ENCODE measurements at places on chromosomes 12 and 14. TPM values are rescaled to one million over a fixed set of nuclear protein-coding genes. Genes with fewer than 3 reads are reported as not detected.

DNA sequence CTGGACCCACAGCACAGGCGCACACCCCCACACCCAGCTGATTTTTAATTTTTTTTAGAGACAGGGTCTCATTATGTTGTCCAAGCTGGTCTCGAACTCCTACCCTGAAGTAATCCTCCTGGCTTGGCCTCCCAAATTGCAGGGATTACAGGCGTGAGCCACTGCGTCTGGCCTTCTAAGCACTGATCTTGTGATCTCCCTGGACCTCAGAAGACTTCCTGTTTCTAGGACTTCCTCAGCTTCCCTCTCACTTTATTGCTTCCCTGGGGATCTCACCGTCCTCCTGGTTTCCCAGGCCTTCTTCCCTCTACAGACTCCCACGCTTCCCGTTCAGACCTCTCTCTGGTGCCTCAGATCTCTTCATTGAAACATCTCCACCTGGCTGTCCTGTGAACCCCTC, 13.8 kb downstream of the ZNF839 start:
- no peak for DNase-seq

DNA sequence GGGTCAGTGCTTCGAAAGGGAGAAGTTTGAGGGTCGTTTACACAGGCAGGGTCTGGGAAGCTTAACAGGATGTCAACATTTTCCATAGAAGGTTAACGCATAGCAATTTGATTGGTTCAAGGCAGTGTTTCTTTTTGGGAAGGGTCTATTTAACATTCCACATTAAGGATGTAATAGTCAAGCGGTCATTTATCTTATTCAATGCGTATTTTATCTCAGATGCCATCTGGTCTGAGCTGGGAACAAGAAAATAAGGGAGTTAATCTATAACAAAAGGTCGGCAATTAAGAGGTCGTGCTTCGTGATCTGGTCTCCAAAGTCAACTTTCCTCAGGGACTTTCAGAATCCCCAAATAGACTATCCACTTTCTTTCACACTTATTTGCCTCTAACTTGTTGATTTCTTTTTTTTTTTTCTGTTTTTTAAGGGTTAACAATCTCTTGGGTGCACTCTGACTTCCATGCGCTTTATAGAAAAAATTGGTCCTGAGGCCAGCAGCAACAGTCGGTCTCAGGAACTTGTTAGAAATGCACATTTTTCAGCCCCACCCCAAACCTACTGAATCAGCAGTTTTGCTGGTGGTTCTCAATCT, 550 bp upstream of the RESF1 start:
- DNase-seq: no peak

DNA sequence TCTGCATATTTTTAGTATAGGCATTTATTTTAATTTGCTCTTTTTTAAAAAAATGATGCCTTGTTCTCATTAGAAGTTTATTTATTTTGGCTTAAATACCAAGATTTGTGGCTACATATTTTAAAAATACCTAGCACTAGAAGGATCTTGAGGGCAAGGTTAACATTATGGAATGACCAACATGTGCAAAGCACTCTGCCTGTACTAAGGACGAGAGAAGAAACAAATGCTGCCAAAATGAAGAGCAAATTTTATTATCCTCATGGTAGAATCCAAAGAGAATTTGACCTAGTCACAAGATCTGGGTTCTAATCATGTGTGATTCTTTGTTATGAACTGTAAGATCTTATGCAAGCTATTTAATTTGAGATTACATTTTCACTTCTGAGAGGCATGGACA, 2.8 kb downstream of the CAND1 start:
- DNase-seq: no peak

The AQP2 gene
- 50.4 TPM for polyA plus RNA-seq

The B4GALNT3 gene
- polyA plus RNA-seq: 18.3 TPM

DNA sequence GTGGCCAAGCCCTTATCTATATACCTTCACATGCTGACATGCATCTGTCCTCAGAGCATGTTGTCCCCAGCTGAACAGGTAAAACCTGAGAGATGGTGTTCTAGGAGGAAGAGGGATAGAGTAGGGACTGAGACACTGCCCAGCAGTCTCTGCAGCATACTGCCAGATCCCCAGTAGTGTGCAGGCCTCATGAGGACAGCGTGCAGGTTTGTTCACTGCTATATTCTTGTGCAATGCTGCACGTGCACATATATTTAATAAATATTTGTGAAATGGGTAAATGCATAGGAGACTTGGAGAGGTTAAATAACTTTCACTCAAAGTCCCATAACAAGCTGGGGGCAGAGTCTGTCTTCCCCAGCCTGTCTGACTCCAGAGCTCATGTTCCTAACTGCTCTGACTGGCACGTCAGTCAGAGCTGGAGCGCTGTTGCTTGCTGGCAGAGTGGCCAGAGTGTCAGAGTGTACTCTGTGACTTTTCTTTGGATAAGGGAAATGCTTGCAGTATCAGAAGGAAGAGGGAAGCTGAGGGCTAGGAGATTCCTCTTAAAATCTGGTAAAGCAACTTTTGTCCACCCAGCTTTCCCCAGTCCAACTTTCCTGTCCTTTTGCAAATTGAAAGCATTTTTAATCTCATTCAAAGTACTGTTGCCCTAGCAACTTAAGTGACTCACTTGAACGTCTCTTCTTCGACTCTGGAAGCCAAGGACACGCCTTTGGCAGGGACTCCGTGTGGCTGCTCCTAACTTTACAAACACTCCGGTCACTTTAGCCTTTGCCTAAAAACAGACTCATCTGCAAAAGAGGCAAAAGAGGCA, 14.9 kb upstream of the POLR3B start:
- DNase-seq: no peak

DNA sequence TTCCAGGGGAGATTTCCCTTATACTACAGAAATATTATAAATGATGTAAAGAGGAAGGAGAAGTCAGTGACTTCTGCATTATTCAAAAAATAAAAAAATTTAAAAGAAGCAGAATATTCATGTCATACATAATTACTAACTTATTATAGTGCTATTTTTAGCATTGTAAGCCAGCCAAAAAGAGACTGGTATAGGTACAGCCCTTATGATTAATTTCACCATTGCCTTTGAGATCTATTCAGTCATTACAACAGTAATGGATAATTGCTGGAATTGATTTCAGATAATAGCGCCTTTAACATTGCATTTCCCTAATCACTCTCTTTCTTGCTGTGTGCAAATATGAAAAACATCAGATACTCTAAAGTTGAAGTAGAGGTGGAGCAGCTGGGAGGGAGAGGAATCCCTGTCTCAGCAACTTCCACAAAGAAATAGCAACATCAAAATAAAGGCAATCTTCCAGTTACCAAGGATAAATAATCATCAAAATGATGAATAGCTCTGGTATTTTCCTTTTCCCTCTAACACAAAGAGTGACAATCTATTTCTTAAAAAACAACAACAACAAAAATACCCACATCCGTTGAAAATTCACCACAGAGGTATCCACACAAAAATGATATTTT, 71.8 kb upstream of the OVCH1 start:
- no peak for DNase-seq
